ENCODE measurements at places on chromosomes 1 and 21. TPM values are rescaled to one million over a fixed set of nuclear protein-coding genes. Genes with fewer than 3 reads are reported as not detected.
A peak's percentile ranks its signal among the peaks of the same experiment; 100 is the strongest.

- no peak overlapping the region for H3K27ac ChIP-seq
- no peak for DNase-seq
- H3K4me1 ChIP-seq = no peaks in the 10 kb centered on the region
- no peaks in the 10 kb centered on the region for H3K36me3 ChIP-seq
- no peak overlapping the region for H3K4me3 ChIP-seq
- H3K27me3 ChIP-seq = no peaks in the 10 kb centered on the region
These were observed 72.7 kb upstream of the MUTYH start for GRCh38 chr1:45412899-45413298.

DNA sequence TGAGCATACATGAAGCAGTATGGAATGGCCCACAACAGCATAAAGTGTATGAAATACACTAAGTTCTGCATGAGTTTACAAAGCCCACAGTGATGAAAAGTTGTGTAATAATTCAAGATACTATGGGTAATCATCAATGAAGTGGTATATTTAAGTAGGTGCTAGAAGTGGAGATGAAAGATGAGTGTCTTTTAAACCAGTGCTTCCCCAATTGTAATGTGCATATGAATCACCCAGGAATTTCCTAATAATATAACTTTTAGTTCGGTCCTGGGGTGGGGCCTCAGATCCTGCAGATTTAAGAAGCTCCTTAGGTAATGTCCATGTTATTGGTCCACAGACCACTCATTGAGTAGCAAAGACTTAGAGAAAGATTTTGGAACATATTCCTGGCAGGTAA is 184.9 kb downstream of the DUSP10 start:
- no peak overlapping the region for H3K4me3 ChIP-seq
- no peaks in the 10 kb centered on the region for H3K27me3 ChIP-seq
- no peaks in the 10 kb centered on the region for H3K36me3 ChIP-seq
- H3K4me1 ChIP-seq = no peaks in the 10 kb centered on the region
- DNase-seq = no peak
- H3K27ac ChIP-seq = no peak overlapping the region

DNA sequence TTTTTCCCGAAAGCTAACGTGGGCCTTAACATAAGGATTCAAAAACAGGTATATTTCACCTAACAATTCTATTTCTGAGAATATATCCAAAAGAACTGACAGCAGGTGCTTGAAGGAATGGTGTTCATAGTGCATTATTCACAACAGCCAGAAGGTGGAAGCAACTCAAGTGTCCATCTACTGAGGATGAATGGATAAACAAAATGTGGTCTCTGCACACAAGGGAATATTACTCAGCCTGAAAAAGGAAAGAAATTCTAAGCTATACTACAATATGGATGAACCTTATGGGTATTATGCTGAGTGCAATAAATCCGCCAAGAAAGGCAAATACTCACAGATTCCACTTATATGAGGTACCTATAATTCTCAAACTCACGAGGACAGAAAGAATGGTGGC is 6.1 kb upstream of the RIPPLY3 start:
- H3K27ac ChIP-seq = no peak overlapping the region
- peaks cover under 1% of the 10 kb centered on the region for H3K27me3 ChIP-seq
- no peaks in the 10 kb centered on the region for H3K4me1 ChIP-seq
- no peaks in the 10 kb centered on the region for H3K36me3 ChIP-seq
- no peak for DNase-seq
- no peak overlapping the region for H3K4me3 ChIP-seq

GRCh38 chr1:25430967-25431881 is 527 bp downstream of the MACO1 start:
- no peaks in the 10 kb centered on the region for H3K4me1 ChIP-seq
- H3K27ac ChIP-seq = 0 out of 2 replicates have a peak overlapping the region, but pooled peaks have one; percentile 14
- DNase-seq = peak; percentile 61
- H3K27me3 ChIP-seq = no peaks in the 10 kb centered on the region
- no peaks in the 10 kb centered on the region for H3K36me3 ChIP-seq

GRCh38 chr1:150836129-150836773 is 28.2 kb upstream of the CTSK start:
- no peaks in the 10 kb centered on the region for H3K27me3 ChIP-seq
- no peaks in the 10 kb centered on the region for H3K4me1 ChIP-seq
- H3K27ac ChIP-seq = no peak overlapping the region
- no peak for DNase-seq
- H3K36me3 ChIP-seq = peaks cover 38% of the 10 kb centered on the region

GRCh38 chr1:65146908-65147423 is 1.0 kb upstream of the AK4 start:
- H3K27me3 ChIP-seq = peaks cover 21% of the 10 kb centered on the region
- H3K36me3 ChIP-seq = no peaks in the 10 kb centered on the region
- H3K27ac ChIP-seq = no peak overlapping the region
- peak overlapping the region; percentile 77 for H3K4me3 ChIP-seq
- peaks cover 11% of the 10 kb centered on the region for H3K4me1 ChIP-seq

- peaks cover 24% of the 10 kb centered on the region for H3K36me3 ChIP-seq
- H3K27me3 ChIP-seq = no peaks in the 10 kb centered on the region
- no peak for DNase-seq
- no peaks in the 10 kb centered on the region for H3K4me1 ChIP-seq
- peak overlapping the region; percentile 43 for H3K4me3 ChIP-seq
- no peak overlapping the region for H3K27ac ChIP-seq
These were observed 46.6 kb downstream of the VPS26C start for GRCh38 chr21:37220433-37220980.

DNA sequence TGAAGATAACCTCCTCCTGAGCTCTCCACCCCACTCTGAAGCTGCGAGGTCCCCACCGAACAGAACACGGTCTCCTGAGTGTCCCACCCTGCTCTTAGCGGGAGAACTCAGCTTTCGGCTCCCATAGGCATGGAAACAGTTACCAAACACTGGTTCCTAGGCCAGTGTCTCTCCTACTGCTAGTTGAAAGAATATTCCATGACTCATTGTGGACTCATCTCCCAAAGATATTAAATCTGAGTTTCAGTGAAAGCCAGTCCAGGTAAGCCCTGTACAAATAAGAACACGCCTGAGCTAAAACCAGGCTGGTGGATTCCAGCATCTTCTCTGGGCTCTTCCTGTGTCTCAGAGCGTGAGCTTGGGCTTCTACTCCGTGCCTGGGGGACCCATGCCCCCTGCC is 107.5 kb upstream of the CLDN14 start:
- DNase-seq = no peak
- no peaks in the 10 kb centered on the region for H3K27me3 ChIP-seq
- H3K4me1 ChIP-seq = no peaks in the 10 kb centered on the region
- no peak overlapping the region for H3K27ac ChIP-seq
- H3K4me3 ChIP-seq = no peak overlapping the region

- H3K36me3 ChIP-seq = no peaks in the 10 kb centered on the region
- no peaks in the 10 kb centered on the region for H3K4me1 ChIP-seq
- H3K27me3 ChIP-seq = no peaks in the 10 kb centered on the region
- DNase-seq = no peak
These were observed 102.6 kb downstream of the GPATCH2 start for GRCh38 chr1:217528271-217528670.

DNA sequence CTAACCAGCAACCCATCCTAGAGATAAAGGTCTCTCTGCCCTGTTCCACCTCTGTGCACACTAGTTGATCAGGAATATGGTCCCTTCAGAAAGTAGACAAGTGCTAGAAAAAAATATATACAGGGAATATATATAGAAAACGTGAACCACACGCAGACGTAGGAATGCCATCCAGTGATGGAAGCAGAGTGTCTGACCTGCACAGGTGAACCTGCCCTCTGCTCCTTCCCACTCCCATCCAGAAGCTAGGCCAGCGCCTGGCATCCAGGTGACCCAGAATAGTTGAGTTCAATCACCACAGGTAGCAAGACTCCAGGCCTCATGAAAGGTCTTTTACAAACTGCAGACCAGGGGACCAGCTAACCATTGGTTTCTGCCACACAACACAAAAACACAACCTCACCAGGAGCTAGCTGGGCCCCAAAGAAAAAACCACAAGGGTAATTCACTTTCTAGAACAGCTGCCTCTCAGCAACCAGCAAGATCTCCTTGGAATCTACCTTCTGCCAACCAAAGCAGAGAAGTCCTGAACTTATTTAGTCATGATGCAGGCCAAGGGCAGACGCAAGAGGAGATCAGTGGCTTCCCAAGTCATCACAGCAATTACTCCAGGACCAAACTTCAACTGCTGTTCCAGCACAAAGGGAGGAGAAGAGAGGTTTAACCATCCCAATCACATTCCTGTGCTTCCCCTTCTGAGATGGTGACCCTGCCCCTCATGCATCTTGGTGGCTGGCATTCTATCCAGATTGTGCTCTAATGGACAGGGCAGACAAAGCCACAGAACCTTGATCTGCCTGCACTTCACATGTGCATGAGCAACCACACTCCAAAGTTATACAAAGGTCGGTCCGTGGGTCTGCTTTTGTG is 53.0 kb downstream of the GPR161 start:
- no peak for DNase-seq
- 0 out of 2 replicates have a peak, but pooled peaks cover 2% of the 10 kb centered on the region for H3K36me3 ChIP-seq
- H3K27me3 ChIP-seq = no peaks in the 10 kb centered on the region

DNA sequence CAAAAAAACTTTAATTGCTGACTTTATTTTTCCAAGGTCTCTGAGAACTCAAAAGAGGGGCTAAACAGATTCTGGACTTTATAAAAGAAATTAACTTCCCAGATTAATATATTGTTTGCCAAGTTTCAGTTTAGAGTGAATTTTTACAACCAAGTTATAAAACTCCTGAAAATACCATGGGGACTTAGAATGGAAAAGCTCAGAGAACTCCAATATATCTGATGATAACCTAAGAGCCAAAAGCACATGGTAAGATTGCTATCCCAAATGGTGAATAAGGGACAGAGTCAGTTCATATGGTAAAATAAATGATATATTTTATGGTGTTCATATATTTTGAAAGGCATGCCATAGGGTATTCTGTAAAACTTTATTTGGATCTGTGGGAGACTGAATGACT is 470.9 kb downstream of the TTLL7 start:
- H3K4me1 ChIP-seq = no peaks in the 10 kb centered on the region
- no peak overlapping the region for H3K4me3 ChIP-seq
- DNase-seq = no peak
- H3K36me3 ChIP-seq = no peaks in the 10 kb centered on the region
- H3K27ac ChIP-seq = no peak overlapping the region

DNA sequence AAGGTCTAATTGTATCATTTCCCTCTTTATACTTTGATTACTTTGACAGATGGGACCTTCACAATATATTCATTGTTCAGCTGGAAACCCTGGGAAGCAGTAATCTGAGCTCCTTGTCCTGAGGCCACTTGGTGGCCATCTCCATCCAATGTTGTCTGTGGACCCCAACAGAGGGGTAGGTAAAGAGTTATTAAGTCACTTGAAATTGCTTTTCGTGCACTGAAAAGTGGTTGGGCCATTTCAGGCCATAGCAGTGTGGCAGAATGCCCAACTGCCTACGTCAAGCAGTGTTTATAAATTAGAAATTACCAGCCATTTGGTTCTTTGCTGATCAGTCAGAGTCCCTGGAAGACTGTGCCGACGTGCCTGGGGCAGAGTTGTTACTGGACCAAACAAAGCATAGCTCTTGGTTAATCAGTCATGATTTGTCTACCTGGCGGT is 308.3 kb upstream of the USP25 start:
- H3K27ac ChIP-seq = no peak overlapping the region
- no peaks in the 10 kb centered on the region for H3K27me3 ChIP-seq
- no peak overlapping the region for H3K4me3 ChIP-seq
- H3K36me3 ChIP-seq = no peaks in the 10 kb centered on the region
- H3K4me1 ChIP-seq = peaks cover 15% of the 10 kb centered on the region

- peak within 1 kb of the TSS; percentile 50 for H3K4me3 ChIP-seq
- H3K27ac ChIP-seq = no peak within 1 kb of the TSS
- DNase-seq = peak; percentile 69
- H3K4me1 ChIP-seq = peaks cover 8% of the 10 kb centered on the region
- H3K36me3 ChIP-seq = peaks cover 7% of the 10 kb centered on the region
These were observed at the start of gene MFSD2A for GRCh38 chr1:39954870-39955546. MFSD2A (plus strand) TSS chr1:39955145; CDS start chr1:39955293, 148 bp downstream.

DNA sequence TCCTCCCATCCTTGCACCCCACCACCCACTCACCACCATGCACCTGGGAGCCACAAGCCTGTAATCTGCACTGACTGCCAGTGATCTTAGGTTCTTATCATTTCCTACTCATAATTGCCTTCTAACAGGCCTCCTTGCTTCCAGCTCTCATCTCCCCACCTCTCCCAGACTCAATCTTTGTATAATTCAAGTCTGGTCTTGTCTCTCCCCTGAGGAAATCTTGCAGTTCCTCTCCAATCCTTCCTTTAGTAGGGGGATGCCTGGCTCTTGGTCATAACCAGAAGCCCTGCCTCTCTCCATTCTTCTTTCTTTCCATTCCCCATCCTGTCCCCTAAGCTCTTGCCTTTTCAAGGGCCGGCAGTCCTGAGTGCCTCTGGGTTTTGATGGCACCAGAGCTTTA is 27.8 kb downstream of the PIGM start:
- DNase-seq = no peak
- no peaks in the 10 kb centered on the region for H3K27me3 ChIP-seq
- no peaks in the 10 kb centered on the region for H3K36me3 ChIP-seq
- H3K27ac ChIP-seq = no peak overlapping the region
- H3K4me3 ChIP-seq = no peak overlapping the region

- DNase-seq = no peak
- H3K36me3 ChIP-seq = peaks cover 8% of the 10 kb centered on the region
- H3K27me3 ChIP-seq = no peaks in the 10 kb centered on the region
- no peak overlapping the region for H3K27ac ChIP-seq
These were observed 58.5 kb downstream of the RUSC1 start for GRCh38 chr1:155379180-155379579.

DNA sequence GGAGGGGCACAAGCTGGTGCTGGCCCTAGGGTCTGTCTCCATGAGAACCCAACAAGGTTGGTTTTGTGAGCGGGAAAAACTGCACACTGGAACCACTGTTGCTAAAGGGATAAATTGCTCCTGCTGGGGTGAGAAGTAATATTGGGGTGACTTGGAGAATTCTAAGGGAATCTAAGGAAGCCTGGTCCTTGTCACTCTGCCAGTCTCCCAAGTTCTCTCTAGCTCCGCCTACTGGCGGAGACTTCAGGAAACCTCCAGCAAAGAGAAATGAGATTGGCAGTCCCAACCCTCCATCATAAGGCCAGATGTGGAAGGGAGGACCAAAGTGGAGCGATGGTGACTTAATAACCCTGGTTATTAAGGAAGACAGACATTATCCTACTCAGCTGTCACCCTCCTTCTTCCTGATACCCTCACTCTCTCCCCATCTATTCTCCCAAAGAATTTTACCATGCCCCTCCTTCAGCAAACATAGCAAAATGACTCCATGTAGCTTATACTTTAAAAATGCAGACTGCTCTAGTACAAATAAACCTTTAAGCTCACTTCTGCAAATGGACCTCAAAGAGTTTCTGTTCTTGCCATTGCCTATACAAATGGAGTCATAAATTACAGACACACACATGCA is 2.7 kb downstream of the LCE1F start:
- H3K36me3 ChIP-seq = no peaks in the 10 kb centered on the region
- no peak for DNase-seq
- no peaks in the 10 kb centered on the region for H3K27me3 ChIP-seq

GRCh38 chr1:39727932-39728317 is 10.8 kb upstream of the PPIE start:
- no peaks in the 10 kb centered on the region for H3K36me3 ChIP-seq
- DNase-seq = no peak
- no peak overlapping the region for H3K4me3 ChIP-seq
- H3K27me3 ChIP-seq = peaks cover 26% of the 10 kb centered on the region
- H3K27ac ChIP-seq = no peak overlapping the region

The PLEKHN1 gene
- total RNA-seq = 1.5 TPM

The REG4 gene
- total RNA-seq = not detected

The KCNA2 gene
- 0.78 TPM for total RNA-seq

The NMNAT2 gene
- total RNA-seq = 20.9 TPM

The KIAA1614 gene
- total RNA-seq = 3.1 TPM

The SPRR4 gene
- not detected for total RNA-seq

The DMRTA2 gene
- not detected for total RNA-seq
